GM12864 (cell line): ENCODE measurements at places on chromosomes 1 and 21.

DNA sequence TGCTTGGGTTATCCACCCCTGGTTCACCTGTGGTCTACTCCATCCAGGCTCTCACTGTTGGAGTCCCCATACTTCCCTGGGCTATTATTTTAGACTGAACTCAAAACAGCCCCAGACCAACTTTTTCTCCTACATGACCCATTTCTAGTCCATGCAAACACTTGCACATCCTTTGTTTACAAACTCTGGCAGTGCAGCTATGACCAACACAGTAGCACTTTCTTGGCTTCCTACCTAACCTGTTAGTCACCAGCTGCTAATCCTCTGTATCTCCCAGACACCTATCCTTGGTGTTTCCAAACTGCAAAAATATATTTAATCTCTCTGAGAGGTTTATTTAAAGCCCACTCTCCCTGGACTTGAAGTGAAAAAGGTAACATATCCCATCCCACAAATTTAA lies 90.8 kb downstream of the DDAH1 start:
- no peak for DNase-seq

DNA sequence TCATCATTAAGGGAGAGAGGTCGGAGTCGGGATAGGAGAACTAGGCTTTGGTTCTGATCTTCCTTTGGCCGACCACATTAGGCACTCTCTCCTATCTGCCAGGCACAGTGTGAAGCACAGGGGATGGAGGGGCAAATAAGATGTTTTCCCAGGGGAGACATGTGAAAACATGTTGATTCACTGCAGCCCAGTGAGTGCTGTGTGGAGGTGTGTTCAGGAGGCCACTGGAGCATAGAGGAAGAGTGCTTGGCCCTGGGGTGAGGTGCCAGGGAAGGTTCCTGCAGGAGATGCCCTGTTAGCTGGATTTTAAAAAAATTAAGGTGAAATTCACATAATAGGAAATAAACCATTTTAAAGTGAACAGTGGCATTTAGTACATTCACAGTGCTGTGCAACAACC lies 3.7 kb downstream of the VANGL2 start:
- no peak for DNase-seq

DNA sequence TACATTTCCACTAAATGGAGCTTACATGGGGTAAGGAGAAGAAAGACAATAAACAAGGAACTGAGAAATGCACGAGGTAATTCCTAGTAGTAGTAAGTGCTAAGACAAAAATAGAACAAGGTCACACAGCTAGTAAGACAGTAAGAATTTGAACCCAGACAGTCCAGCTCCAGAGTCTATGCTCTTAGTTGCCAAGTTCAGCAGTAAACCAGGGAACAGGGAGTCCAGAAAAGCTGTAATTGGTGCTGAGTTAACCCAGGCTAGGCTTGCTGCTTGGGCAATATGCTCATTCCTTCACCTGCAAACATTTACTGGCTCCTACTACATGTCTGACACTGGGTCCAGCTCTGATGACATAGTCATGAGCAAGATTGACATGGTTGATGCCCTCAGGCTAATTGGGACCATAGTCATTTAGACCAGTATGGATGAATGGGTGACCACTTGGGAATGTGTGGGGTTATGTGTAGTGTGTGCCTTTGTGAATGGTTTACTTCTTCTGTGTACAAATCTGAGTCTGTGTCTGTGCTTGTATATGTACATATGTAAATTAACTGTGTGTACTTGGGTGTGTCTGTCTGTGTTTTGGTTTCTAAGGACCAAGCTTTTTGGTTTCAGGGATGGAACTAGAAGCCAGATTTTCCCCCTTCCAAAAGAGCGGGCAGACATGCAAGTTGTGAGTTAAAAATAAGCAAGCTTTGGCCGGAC lies 2.0 kb downstream of the GPX7 start:
- no peak for DNase-seq

DNA sequence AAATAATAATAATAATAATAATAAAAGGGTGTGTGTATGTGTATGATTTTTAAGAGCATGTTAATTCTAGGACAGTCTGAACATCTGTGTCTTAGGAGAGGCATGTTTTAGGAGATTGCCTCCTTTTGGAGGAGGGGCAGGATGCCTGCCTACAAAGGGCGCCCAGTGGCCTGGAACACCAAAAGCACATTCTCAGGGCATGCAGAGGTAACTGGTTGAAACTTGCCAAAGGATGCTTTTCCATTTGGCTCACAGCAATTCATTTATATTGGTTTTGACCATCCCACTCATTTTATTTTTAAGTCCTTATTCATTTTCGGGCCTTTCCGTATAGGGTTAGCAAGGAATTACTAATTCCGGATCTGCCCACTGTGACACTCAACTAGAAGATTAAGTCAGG lies 21.1 kb upstream of the LAMC2 start:
- no peak for DNase-seq

GRCh38 chr1:9406111-9406510 lies 113.4 kb downstream of the SPSB1 start:
- DNase-seq: no peak

- no peak for DNase-seq
Measured at GRCh38 chr21:42649122-42650032, 4.0 kb upstream of the PDE9A start.

GRCh38 chr1:155069551-155070157 lies 6.1 kb downstream of the EFNA4 start:
- no peak for DNase-seq

GRCh38 chr1:33387625-33388024 lies 43.3 kb downstream of the PHC2 start:
- DNase-seq: no peak

DNA sequence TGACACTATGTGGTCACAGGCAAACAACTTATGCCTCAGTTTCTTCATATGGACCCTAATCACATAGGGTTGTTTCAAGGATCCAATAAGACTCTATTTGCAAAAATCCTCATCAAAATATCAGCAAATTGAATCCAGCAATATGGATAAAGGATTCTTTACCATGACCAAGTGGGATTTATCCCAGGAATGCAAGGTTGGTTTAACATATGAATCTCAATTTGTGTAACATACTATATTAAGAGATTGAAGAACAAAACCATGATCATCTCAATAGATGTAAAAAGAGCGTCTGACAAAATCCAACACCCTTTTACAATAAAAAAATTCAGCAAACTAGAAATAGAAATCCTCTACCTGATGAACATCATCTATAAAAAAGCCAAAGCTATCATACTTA lies 23.9 kb downstream of the ARHGEF11 start:
- DNase-seq: no peak

- DNase-seq: no peak
Measured at GRCh38 chr1:14945132-14946010, 208.2 kb upstream of the TMEM51 start.

- no peak for DNase-seq
Measured at GRCh38 chr1:161834967-161835550, 68.9 kb downstream of the ATF6 start.

- DNase-seq: no peak
Measured at GRCh38 chr1:121519042-121519755, 334.4 kb downstream of the SRGAP2C start.

DNA sequence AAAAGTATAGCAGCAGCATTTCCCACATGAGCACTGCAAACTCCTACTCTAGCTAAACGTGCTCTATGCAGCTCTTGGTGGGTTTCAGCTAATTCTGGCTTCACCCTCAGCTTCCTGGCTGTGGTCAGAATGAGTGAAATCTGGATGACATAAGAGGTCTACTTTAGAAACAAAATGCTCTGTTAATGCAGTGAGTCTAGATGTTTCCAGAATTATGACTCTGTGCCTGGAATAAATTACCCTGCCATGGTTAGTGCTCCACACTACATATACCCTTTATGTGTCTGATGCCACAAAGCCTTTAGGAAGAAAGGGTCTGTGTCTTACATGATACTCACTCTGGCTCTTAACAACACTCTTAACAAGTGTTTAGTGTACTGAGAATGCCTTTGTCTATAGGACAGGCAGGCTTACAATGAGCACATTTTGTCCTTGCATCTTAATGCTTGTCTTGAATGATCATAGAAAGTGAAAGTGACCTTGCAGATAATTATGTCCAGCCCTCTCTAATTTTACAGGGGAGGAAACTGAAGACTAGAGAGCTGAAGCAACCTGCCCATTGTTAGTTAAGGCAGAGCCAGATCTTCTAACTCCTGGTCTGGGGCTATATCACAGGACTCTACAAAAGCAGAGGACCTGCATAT lies 9.2 kb downstream of the S100A10 start:
- no peak for DNase-seq

GRCh38 chr1:42940851-42941639 lies 17.6 kb downstream of the SLC2A1 start:
- DNase-seq: no peak

DNA sequence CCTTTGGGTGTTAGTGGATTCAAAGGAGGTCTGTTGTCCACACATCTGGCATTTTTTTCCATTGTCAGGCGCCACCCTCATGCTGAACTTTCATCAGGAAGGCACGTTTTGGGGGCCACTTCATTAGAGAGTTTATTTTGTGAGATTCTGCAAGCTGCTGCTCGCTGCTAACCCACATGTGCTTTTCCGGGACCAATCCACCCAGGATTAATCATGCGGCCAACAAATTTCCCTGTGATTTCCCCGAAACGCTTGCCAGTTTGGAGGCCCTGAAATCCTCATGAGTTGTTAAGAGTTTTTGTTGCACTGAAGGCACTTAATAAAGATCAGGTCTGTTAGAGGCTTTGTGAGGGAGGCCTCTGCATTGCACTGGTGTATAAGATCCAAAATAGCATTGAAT lies 2.4 kb downstream of the PDPN start:
- no peak for DNase-seq

GRCh38 chr1:86865973-86866637 lies 47.8 kb downstream of the SELENOF start:
- DNase-seq: no peak

GRCh38 chr1:56409112-56409691 lies 170.2 kb downstream of the PLPP3 start:
- no peak for DNase-seq

GRCh38 chr1:228684607-228685006 lies 50.7 kb upstream of the RHOU start:
- DNase-seq: no peak
